Esophagus squamous epithelium (tissue), 5 donors: ENCODE measurements at places on chromosomes 1 and 21.

GRCh38 chr1:41714638-41715389 is 203.9 kb downstream of the HIVEP3 start:
- DNase-seq, result no peak

DNA sequence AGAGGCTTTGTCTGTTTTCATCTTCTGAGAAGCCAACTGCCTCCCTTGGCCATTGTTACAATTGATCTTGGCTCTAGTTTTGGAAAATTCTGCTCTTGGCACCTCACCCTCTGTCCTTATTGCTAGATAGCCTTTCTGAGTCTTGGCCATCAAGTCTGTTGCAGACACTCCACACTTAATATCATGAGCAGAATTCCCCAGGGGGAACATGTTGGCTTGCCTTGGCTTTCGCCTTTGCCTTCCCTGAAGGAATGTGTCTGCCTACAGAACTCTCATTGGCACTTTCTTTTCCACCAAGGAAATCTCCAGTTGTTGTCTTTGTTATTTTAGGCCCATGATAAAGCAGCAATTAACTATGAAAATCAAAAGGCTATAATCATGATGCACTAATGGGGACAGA is 42.7 kb upstream of the LDLRAP1 start:
- no peak for DNase-seq

- DNase-seq, result no peak
Measured at GRCh38 chr1:226988334-226988666, 48.2 kb downstream of the COQ8A start.

DNA sequence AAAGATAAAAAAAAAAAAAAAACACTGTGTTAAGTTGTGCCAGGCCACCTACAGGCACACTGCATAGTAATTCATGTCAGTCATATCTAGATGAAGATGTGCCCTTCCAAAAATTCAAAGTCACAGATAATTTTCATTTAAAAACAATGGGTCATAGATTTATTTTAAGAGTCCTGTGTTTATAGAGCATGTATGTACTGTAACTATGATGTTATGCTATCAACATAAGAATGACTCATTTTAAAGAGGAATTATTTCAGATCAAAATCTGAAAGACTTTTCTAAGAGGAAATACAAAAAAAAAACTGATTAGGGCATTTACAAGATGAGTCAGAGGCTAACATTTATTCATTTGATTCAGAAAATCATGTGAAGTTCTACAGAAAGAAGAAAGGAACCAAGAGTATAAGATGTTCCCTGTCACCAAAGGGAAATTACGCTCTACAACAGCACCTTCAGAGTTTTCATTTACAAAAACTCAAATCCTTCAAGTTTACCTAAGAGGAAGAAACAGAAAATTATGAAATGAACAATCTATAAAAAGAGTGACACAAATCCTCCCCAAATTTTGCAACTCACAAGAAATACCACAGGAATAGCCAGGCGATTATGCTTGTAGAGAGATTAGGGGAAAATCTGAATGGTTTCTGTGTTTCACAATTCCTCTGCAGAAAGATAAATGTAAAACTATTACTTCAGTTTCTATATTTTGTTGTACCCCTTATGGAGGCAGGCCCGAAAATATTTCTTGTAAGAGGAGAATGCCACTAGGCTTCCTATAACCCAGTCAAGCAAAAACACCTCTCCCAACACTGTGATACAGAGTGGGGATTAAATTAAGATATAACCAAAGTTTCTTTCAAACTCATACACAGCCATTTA is 13.8 kb downstream of the TP53BP2 start:
- no peak for DNase-seq

DNA sequence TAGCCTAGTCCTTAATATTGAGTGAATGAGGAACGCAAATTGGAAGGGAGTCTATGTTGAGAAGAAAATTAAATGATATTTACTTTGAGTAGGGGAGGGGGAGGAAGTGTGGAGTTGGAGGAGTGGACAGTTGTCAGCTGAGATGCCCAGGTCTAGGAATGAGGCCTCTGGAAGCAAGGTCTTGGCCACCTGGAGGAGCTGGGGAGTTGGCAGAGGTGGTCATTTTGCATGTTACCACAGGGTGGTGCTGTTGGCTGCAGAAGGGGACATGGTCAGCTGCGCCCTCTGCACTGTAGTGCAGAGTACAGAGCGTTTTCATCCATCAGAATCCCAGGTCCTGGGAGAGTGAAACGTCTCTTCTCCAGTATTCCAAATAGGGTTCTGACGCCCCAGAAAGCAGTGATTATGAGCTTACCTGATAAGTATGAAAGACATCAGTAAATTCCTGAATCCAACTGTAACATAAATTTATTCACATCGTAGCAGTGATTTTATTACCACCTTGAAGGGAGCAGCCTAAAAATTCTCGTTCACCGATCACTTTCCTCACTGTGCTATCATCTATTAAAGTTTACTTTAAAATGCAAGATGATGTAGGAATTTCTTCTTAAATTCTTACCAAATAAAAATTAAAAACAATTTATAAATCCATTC is 13.8 kb downstream of the PARK7 start:
- DNase-seq, result no peak

GRCh38 chr1:223482766-223483165 is 89.6 kb downstream of the CCDC185 start:
- no peak for DNase-seq

- no peak for DNase-seq
Measured at GRCh38 chr1:204711947-204712701, 26.6 kb upstream of the LRRN2 start.

DNA sequence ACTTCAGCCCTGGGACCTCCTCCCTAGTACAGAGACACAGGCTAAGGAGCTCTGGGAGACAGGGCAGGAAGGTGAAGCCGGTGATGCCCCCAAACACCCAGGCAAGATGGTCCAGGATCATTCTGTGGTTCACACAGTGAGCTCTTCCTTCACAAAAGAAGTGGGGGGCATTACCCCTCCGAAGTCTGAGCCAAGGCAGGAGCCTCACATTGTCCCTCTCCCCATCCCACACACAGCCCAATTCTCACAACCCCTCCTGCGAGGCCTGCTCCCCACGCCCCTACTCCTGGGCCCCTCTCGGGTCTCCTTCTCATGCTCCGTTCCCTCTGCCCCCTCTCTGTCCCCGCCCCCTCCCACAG is 10.7 kb downstream of the MEF2D start:
- no peak for DNase-seq

GRCh38 chr1:11307852-11308251 is 34.9 kb downstream of the UBIAD1 start:
- no peak for DNase-seq

DNA sequence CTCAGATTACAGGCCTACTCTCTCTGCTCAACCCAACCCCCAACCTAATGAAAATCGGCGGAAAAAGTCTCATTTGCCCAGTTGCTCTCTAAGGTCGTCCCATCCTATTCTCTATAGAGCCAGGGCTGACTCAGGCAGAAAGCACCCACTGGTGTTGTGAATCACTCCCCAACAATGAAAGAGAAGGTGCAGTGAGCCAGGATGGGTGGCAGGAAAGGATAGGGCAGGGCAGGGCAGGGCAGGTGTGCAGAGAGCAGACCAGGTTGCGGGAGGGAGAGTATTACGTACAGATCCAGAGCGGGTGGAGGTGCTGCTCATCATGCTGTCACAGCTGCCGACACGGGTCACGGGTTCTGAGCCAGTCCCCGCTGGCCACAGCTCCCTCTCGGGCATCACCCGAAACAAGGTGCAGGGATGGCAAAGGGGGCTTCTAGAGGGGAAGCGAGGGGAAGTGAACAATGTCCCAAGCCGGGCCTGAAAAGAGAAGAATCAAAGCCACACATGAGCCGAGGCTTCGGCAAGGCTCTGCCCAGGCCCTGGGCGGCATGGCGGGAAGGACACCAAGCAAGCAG is 5.3 kb downstream of the C1orf116 start:
- no peak for DNase-seq

DNA sequence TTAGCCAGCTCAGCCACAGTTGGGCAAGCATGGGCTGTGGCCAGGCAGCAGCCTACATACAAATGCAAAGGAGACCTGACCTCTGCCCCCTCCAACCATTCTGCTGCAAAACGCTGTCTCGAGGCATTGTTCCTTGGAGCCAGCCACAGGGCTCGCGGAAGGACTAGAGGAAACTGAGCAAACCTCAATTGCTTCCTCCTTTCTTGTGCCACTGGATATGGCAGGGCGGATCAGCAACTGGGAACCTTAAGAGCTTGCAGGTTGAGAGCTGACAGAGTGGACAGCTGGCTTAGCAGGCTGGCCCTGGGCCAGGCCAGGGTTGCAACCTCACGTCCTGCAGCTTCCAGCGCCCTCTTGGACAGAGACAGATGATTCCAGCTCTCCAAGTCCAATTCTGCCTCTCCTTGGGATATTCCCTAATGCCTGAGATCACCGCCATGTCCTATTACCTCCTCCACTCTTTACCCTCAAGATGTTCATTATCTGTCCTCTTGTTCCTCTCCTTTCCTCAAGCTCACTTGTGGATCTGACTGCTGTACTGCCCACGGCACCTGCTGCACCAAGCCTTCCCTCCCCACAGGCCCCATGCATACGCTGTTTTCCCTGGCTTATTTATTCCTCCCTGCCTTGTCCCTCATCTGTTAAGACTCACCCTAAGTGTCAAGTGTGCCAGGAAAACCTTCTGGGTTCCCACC is 67.5 kb downstream of the SDC3 start:
- no peak for DNase-seq

GRCh38 chr1:8889925-8890785 is 11.7 kb upstream of the ENO1 start:
- no peak for DNase-seq

DNA sequence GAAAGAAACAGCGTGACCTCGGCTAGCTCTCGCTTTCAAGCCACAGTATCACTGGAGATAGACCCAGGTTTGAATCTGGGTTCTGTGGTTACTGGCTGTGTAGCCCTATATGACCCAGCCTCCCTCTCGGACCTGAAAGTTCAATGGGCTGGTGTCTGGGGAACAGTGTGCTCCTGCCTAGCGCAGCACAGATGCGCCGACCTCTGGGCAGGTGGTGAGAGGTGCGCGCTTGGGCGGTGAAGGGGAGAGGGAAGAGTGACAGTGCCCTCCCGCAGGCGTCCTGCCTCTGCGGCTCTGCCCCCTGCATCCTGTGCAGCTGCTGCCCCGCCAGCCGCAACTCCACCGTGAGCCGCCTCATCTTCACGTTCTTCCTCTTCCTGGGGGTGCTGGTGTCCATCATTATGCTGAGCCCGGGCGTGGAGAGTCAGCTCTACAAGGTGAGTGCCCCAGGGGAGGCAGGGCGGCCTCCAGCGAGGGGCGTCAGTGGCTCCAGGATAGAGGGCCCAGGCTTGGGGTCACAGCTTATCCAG is 10.5 kb downstream of the SERINC2 start:
- no peak for DNase-seq

GRCh38 chr1:192497214-192497794 is 78.3 kb upstream of the RGS1 start:
- DNase-seq, result no peak

DNA sequence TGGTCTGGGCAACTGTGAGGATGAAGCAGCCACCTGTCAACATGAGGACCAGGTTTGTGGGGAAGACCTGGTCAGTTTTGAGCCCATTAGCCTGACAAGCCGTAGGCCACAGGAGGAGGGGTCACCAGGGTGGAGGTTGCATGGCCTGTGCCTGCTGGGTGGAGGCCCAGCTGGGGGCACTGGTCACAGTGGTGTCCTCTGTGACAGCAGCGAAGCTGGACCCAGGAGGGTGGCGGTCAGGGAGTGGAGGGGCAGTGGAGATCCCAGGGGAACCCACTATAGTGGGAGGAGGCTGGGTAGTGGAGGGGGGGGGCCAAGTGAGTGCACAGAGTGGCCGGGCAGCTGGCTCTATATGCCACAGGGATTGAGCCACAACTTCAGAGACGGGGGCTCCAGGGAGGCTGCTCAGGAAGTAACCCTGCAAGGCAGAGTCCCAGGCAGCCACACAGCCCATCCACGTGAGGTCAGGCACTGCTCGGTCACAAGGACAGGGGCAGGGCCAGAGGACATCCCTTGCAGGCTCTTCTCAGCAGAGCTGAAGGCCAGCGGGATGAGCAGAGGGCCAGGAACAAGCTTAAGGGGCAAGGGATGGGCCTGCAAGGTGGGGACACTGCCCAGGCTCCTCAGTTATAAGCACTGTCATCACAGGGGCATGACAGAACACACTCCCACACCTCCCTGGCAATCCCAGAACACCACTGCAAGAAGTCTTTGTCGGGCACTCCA is 2.3 kb upstream of the C1orf35 start:
- DNase-seq, result no peak

GRCh38 chr1:63630238-63630637 is 37.0 kb downstream of the PGM1 start:
- no peak for DNase-seq

- no peak for DNase-seq
Measured at GRCh38 chr1:3040004-3040403, 18.7 kb downstream of the ACTRT2 start.

DNA sequence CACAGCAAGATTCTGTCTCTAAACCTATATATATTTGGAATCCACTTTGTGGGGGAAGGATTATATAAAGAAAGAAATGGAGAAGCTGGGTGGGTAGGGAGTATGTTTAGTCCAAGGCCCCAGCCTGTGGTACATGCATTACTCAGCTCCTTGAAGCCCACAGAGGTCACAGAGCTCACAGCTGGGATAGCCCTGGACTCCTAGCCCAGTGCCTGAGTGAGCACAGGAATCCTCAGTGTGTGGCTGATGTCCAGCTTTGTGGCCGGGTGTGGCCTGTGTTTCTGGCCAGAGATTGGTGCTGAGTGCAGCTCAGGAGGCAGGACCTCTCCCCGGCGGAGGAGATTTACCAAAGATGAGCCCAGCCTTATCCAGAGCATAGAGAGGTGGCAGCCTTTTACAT is 7.6 kb downstream of the CAPN9 start:
- no peak for DNase-seq

DNA sequence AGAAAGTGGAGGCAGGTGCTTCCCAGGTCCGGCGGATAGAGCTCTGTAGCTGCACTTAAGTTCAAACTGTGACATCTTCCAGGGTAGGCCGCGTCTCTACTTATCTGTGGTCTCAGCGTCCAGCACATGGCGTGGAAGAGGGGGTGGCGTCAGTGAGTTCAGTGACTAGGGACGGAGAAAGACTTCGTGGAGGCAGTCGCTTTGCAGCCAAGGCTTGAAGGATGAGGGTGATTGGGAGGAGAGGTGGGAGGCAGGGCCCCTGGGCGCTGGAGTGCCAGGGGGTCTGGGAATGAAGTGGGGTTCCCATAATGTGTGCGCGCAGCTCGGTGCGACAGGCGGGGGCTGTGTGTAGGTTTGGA is 444 bp upstream of the AGO1 start:
- DNase-seq, result no peak

DNA sequence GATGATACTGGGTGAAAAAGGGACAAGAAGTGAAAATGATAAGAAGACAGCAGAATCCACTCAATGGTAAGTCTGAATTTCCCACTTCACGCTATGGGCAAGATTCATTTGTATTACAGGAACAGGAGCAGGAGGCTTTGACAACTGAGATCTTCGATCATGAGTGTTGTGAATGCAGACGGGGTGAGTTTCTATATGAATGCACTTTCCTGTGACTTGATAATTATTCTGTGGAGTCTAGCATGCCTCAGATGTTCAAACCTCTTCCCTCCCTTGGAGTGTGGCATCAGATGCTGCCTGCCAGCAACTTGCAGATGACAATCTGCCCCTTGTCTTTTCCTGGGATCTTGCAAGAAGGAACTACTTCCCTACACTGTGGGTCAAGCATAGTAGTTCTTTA is 225.4 kb downstream of the HLX start:
- no peak for DNase-seq

- DNase-seq, result no peak
Measured at GRCh38 chr1:119391749-119392148, 23.2 kb downstream of the HAO2 start.
